ENCODE measurements at places on chromosomes 1 and 21.
A peak's percentile ranks its signal among the peaks of the same experiment; 100 is the strongest.

DNA sequence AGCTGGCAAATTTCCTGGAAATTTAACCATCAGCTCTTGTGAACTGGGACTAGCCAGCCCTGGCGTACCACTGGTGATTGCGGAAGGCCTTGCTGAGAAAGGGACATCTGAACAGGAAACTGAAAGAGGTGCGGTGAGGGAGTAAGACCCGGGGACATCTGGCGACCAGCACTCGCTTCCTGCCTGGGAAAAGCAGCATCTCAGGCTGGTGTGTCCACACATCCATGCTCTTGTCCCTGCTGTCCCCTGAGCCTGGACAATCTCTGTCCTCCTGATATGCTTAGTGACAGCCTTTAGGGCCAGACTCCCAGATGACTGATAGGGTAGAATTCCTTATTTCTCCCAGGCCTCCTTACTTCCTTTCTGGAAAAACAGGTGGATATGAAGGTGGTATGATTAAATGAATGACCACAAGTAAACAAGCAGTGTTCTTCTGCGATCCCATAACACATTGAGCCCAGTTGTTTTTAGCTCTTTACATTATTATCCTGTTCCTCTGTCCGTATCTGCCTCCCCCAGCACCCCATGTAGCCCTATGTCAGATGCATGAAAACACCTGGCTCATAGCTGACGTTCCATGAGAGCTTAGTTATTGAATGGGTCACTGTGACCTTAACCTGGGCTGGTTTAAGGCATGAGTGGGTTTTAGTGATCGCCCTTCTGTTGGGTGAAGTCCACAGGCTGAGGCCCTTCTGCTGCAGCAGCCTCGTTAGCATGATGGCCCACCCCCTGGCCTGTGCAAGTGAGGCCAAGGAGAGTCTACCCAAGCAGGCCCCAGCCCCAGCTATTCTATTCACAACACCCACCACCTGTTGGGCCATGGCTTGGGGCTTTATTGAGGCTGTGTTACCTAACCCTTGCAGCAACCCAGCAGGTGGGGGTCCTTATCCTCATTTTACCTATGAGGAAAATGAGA, 76.1 kb upstream of the GADD45A start:
- no peak for DNase-seq

DNA sequence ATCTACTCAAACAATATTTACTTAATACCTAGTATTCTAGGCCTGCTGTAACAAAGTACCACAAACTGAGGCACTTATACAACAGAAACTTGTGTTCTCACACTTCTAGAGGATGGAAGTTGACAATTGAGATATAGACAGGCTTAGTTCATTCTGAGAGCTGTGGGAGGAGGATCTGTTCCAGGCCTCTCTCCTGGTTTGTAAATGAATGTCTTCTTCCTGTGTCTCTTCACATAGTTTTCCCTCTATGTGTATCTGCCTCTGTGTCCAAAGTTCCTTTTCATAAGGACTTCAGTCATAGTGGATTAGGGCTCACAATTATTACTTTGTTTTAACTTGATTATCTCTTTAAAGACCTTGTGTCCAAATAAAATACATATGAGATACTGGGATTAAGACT, 251.1 kb downstream of the COL11A1 start:
- no peak for DNase-seq

DNA sequence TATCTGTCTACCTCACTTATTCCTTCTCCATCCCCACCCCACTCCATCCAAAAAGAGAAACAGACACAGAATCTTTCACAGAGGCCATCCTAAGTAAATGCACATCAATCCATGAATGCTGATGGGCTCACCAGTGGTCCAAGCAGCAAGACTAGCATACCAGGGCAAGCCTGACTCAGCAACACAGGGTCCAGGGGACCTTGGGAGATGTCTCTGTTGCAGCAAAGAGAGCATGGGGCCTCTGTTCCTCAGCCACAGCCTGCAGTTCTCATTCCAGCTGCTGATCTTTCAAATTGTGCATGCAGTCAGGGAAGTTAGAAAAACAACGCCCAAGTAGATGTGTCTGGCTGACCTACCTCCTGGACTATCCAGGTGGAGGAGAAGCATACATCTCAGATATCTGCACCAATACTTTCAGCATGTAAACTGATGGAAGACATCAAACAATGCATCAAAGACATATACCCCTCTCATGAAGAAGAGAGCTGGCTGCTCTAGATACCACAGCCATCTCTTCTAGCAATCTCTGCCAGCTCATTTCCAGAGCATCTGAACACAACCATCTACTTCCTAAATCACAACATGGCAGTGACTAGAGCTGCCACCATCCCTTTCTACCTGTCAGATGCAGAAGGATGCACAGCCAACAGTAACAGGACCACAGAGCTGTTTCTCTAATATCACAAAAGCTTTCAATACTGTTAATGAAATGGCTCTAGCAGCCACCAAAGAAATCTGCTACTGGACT, 54.5 kb downstream of the CD34 start:
- DNase-seq: no peak

DNA sequence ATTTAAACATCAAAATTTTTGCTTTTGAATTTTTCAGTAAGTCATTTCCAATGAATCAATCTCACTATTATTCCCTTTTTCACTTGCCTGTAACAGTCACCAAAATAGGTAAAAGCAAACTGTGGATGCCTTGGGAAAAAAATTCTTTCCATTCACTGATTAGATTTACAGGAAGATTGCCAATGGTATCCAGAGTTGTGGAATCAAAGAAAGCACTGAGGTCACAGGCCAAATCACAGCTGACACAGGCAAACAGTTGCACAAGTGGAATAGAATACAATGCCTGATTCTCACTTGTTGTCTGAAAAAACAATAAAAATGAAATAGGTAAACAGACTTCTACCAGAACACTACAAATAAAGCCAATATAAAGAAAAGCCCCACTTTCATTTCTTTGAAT, 48.4 kb downstream of the LTN1 start:
- no peak for DNase-seq

DNA sequence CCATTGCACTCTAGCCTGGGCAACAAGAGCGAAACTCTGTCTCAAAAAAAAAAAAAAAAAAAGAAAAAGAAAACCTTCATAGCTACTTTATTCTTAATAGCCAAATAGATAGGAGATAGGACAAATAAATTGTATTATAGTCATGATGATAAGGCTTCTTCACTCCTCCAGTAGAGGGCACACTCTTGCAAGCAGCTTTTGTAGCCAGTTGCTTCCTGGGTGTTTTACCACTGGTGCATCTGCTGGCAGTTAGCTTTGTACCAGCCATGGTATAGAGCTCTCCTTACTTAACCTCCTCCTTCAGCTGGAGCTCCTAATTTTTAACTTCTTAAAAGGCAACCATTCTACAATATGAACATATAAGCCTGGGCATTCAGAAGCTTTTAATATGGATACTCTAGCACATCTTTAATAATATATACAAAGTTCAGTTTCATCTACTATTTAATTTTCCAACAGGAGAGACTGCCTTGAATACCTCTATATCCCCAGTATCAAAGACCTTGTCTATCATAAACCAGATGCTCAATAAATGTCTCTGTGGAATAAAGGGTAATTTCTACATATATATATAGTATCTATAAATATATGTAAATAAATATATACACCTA, 35.8 kb downstream of the EVI5 start:
- no peak for DNase-seq

DNA sequence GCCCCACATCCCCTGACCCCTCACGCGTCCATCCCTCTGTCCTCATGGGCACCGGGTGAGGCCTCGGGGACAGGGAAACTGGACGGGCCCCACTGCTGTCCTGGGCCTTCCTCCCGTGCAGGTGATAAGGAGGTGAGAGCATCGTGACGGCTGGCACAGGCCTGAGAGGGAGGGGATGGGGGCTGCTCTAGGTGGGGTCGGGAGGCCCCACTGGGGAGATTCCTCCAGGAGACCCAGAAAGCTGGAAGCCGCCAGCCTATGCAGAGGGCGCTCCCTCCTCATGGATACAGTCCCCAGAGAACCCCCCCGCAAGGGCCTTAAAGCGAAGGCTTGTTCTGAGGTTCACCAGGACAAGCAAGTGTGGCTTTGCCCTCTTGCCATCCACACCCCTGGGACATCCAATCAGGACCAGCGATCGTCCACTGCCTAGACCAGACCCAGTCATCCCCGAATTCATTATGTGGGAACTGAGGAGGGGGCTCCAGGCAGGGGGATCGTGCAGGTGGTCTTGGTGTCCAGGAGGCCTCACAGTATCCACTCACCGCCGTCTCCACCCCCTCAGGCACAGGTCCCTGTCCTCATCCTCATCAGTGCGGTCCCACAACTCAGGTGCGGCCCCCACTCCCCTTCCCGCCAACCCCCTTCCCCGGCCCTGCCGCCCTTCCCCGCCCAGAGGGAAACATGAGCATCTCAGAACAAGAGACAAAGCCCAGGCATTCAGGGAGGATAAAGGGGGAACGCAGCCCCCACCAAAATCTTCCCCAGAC, 45.3 kb upstream of the COL18A1 start:
- DNase-seq: no peak

DNA sequence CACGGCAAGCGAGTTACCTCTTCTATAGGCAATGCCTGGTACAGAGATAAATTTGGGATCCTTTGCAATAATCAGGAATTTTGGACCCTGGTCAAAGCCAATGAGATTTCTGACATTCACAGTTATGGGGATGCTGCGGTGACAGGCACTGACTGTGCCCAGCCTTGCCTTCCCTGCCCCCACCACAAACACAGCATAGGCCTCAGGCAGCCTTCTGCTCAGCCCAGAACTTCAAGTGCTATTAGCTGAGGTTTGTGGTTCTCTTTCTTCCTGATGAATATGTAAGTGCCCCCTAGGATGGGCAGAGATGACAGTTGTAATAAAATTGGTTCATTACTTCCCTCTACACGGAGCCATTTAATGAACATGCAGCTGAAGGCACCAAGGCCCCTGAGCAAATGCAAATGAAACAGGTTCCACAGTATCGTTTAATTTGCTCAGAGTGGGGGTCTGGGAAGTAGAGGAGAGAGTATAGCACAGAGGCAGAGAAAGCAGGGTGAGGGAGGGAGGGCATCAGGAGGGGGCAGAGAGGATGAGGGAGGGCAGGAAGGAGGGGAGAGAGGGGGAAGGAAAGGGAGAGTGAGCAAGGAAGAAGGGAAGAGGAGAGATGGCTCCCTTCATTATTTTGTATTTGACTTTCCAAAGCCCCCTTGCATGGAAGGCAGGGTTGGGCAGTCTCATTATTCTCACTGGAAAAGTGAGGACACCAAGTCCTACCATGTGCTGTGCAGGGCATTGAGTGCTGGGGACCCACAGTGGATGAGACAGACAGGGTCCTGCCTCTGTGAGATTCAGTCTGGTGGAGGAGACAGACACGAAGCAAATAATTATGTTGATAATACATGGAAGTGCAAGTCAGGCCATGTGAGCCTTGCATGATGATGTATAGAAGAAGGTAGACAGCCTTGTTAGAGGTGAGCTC, 513.0 kb downstream of the PTPRU start:
- DNase-seq: no peak

GRCh38 chr1:207861442-207862177, 49.3 kb downstream of the CD34 start:
- DNase-seq: peak; percentile 18

- no peak for DNase-seq
Observed at GRCh38 chr1:70856201-70856600, 191.4 kb downstream of the PTGER3 start.

DNA sequence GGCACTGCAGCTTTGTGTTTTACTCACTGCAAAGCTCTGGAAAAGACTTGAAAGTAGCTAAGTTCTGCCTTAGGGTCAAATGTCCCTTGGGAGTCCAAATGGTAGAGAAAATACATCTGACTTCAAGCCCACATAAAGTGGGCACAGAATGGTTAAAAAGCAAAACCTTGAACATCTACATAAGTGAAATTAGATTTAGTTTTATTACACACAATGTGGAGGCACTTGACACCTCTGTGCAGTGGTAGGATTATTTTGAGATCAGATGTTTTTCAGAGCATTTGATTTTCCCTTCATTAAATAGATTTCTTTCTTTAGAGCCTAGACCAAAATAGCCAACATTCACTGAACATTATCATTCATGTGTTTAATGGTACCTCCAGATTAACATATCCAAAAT, 11.2 kb upstream of the FCRL3 start:
- no peak for DNase-seq

GRCh38 chr1:233024199-233024598, 73.8 kb downstream of the NTPCR start:
- DNase-seq: no peak

DNA sequence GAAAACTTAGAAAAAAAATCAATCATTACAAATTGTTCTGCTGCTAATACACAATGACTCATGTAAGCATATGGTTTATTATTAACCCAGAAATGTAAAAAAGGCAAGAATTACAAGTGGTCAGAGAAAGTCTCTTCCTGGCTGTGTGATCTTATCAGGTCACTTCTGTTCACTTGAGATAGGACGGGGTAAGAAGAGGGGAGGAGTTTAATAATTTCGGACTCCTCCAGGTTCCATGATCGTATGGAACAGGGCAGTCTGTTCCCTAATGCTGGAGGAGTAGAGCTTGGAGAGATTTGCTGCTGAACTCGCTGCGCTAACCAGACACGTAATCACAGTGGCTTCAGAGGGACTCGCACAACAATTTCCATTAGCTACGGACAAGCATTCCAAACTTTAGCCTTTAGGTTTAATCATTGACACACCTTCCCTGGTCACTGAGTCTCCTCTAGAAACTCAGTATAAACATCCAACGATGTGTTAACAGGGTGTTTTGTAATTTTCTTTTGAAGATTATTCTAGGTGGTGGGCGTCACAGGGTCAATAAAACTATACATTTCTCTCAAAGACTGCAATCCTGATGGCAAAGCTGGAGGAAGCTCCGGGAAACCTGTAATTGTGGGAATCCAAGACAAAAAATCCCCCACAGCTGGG, 1.3 kb downstream of the CRYZ start:
- no peak for DNase-seq

DNA sequence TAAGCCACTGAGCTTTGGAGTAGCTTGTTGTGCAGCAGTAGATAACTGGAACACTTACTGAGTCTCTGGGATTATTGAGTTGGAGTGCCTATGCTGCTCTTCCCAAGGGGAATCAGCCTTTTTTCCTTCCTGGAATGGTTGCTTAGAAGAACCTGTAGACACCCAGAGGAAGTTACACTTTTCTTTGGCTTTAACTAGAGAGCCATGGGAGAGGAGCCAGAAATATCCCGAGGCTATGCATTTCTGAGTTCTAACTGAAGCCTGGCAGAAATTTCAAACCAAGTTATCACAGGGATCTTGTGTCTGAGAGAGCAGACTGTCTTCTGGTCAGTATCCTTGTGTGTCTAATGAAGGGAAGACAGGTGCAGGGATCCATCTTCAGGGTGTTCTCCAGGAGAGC, 28.3 kb downstream of the LAMC1 start:
- no peak for DNase-seq

- DNase-seq: no peak
Observed at GRCh38 chr21:23686737-23687523, 1920.4 kb downstream of the MRPL39 start.

DNA sequence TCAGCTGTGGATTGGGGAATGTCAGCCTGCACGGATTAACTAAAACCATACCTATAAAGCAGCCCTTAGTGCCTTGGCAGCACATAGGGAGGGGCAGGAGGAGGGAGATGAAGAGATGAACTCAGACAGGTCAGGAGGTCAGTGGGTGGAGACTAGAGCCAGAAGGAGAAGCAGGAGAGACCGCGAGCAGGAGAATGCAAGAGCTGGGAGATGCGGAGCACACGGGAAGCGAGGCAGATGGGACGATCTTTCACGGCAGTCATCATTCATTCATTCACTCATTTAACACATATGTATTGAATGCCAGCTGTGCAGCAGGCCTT, 41.9 kb downstream of the NEK2 start:
- no peak for DNase-seq
